ENCODE measurements at places on chromosomes 11 and 22. TPM values are rescaled to one million over a fixed set of nuclear protein-coding genes. Genes with fewer than 3 reads are reported as not detected.

DNA sequence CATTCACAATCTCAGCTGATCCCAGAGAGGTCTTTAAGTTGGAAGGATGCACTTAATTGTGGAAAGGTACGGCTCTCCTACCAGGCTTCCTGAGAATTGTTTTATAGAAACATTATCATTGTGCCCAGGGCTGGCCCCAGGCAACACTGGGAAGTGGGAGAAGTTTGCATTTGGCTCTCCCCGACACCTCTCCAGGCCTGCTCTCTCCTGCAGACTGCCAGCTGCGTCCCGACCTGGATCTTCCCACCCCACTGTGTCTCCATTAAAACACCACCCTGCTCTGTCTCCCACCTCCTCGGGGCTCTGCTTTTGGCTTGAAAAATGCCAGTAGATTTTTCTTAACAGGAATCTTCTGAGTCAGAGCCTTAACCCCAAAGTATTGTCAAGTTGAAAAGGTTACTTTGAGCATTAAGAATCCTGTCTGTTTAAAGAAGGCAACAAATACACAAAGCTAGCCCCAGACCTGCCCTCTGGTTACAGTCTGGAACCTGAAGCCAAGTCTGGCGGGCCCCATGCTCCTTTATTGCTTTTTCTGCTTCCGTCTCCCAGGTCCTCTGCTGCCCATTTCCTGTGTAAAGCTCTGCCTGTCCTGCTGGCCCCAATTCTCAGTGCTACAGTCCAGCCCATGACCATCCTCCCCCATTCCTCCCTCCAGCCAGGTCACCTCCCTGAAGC, 530.2 kb downstream of the SOX6 start:
- H3K4me3 ChIP-seq, result no peak overlapping the region
- no peak for DNase-seq

DNA sequence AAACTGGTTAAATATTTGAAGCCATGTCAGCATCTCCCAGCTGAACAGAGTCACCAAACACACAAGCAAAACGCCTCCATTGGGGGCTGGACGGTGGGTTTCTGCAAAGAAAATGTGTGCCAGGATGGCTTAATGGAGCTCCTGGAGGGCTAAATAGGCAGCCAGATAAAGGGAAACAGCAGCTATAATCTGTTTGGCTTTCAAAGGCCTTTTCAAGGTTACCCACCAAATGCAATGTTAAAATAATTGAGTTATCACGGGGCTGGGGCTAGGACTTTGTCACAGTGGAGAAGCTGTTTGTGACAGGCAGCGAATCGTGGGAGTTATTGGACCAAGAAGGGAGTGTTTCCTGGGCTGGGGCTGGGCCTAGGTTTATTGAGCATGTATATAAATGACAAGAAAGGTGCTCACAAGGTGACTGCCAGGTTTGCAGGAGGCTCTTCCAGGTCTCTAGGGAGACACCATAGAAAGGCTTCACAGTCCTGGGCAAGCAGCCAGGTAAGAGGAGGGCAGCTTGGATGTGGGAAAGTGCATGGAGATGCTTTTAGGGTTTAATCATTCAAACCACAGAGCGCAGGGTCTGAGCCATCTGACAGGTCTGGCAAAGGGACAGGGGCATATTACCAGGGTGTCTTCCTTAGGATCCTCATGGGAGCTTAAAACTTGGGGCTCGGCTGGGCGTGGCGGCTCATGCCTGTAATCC, 28.3 kb downstream of the GRIK4 start:
- H3K27ac ChIP-seq, result no peak overlapping the region
- DNase-seq, result no peak
- no peak overlapping the region for H3K4me3 ChIP-seq

GRCh38 chr11:95714843-95715776, 74.5 kb downstream of the FAM76B start:
- H3K27ac ChIP-seq, result no peak overlapping the region
- H3K4me1 ChIP-seq, result no peaks in the 10 kb centered on the region
- H3K36me3 ChIP-seq, result no peaks in the 10 kb centered on the region
- no peak overlapping the region for H3K4me3 ChIP-seq

DNA sequence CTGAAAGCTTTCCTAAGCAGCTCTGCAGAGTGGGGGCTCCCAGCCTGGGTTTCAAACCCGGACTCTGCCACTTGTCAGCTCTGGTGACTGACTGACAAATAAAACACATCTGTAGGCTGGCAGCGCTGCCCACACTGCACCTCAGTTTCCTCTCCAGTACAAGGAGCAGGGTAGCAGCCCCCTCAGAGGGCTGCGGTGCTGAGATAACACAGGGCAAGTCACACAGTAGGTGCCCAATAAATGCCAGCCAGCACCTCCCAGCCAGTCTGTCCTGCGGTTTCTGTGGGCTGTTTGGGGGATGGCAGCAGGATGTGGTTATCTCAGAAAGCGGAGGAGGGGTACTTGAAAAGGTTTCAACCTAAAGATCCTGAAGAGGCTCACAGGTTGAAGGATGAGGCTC, 1.5 kb downstream of the SYT12 start:
- no peak overlapping the region for H3K27ac ChIP-seq
- H3K36me3 ChIP-seq, result no peaks in the 10 kb centered on the region
- H3K4me3 ChIP-seq, result no peak overlapping the region
- no peak for DNase-seq
- peaks cover 8% of the 10 kb centered on the region for H3K4me1 ChIP-seq
- no peaks in the 10 kb centered on the region for H3K27me3 ChIP-seq

The CPSF7 gene
- total RNA-seq, result 84.2 TPM

The NNMT gene
- total RNA-seq, result 10.6 TPM

GRCh38 chr11:68329978-68330699, 17.7 kb downstream of the LRP5 start:
- H3K36me3 ChIP-seq, result no peaks in the 10 kb centered on the region
- no peaks in the 10 kb centered on the region for H3K27me3 ChIP-seq
- H3K27ac ChIP-seq, result no peak overlapping the region
- no peak overlapping the region for H3K4me3 ChIP-seq
- peaks cover 31% of the 10 kb centered on the region for H3K4me1 ChIP-seq
- DNase-seq, result no peak

- H3K36me3 ChIP-seq, result no peaks in the 10 kb centered on the region
- DNase-seq, result no peak
- no peaks in the 10 kb centered on the region for H3K27me3 ChIP-seq
- no peak overlapping the region for H3K4me3 ChIP-seq
Observed at GRCh38 chr11:46436113-46436512, 44.5 kb upstream of the CHRM4 start.

GRCh38 chr11:10780040-10780439, 28.7 kb downstream of the EIF4G2 start:
- no peak overlapping the region for H3K4me3 ChIP-seq
- no peaks in the 10 kb centered on the region for H3K27me3 ChIP-seq
- H3K36me3 ChIP-seq, result no peaks in the 10 kb centered on the region
- peaks cover 6% of the 10 kb centered on the region for H3K4me1 ChIP-seq
- no peak for DNase-seq

DNA sequence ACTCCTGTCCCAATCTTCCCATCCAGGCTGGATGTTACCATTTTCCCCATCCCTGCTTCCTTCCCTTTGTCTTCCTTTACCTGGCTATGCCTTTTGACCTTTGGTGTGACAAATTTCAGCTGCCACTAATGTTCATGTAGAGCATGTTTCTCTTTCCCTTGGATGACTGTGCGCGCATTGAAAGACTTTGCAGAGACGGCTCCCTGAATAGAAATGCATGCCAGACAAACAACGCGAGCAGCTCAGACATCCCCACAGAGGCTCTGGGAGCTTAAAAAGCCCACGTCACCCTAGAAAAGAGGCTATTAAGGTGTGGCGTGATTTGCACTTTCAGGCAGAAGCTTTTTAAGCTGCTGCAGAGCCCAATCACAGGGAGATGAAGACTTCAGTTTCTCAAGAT, 202.0 kb downstream of the NTM start:
- no peaks in the 10 kb centered on the region for H3K27me3 ChIP-seq
- H3K36me3 ChIP-seq, result no peaks in the 10 kb centered on the region
- H3K4me1 ChIP-seq, result no peaks in the 10 kb centered on the region
- no peak overlapping the region for H3K27ac ChIP-seq
- H3K4me3 ChIP-seq, result no peak overlapping the region

The APOC3 gene
- not detected for total RNA-seq

The SLC22A25 gene
- not detected for total RNA-seq

Data from testis (tissue), 5 donors.